ENCODE measurements at places on chromosomes 12 and 14. TPM values are rescaled to one million over a fixed set of nuclear protein-coding genes. Genes with fewer than 3 reads are reported as not detected.

The OR4E2 gene
- total RNA-seq = not detected

The CCDC177 gene
- 0.09 TPM for total RNA-seq

The TAS2R50 gene
- total RNA-seq = 1.7 TPM

The LHX5 gene
- not detected for total RNA-seq

The LALBA gene
- not detected for total RNA-seq

The DCN gene
- 3,853 TPM for total RNA-seq

The TNFAIP2 gene
- 55.1 TPM for total RNA-seq

The FAM216A gene
- 13.1 TPM for total RNA-seq

The KCNK10 gene
- not detected for total RNA-seq

The BEST3 gene
- not detected for total RNA-seq

The OASL gene
- total RNA-seq = 0.17 TPM

The ATF1 gene
- total RNA-seq = 27.3 TPM

The FOXG1 gene
- 0.79 TPM for total RNA-seq

The PLEKHD1 gene
- total RNA-seq = under 0.01 TPM

The PRB2 gene
- total RNA-seq = not detected

The LLPH gene
- 3.8 TPM for total RNA-seq

The RIPK3 gene
- 6.2 TPM for total RNA-seq

Data from bronchial smooth muscle cell (primary cell).